ENCODE measurements at places on chromosomes 6 and 20.

DNA sequence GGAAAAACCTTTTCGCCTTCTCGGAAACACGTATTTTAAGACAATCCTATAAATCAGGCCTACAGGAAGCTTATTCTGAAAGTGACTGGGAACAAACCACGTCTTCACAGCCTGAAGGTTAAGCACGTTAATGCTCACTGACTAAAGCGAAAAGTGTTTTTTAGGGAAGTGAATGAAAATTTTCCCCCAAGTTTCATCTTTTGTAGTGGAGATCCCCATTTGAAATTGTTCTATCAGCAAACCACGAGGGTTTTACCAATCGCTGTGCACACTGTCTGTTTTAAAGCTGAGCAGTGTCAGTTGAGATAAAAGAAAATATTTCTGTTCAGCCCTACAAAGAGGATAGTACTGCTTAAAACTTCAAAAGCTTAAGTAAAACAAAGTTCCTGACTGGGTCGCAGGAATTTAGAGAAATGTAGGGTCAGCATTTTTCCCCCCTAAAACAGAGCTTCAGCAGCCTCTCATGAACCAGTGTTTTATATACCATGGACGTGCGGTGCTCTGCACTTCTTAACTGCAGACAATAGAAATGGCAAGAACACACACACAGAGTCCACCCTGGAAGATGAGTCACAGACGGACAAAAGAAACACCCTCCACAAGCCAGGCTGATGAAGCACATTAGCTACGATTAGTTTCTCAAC, 34.9 kb downstream of the SLC22A23 start:
- H3K27ac ChIP-seq = 0 out of 2 replicates have a peak overlapping the region, but pooled peaks have one; percentile 4
- DNase-seq = peak; percentile 64
- no peak overlapping the region for H3K4me3 ChIP-seq

- H3K4me3 ChIP-seq = no peak overlapping the region
- H3K4me1 ChIP-seq = peaks cover 47% of the 10 kb centered on the region
- DNase-seq = no peak
- H3K27me3 ChIP-seq = no peaks in the 10 kb centered on the region
Measured at GRCh38 chr6:35489995-35490791, 6.7 kb downstream of the TEAD3 start.

DNA sequence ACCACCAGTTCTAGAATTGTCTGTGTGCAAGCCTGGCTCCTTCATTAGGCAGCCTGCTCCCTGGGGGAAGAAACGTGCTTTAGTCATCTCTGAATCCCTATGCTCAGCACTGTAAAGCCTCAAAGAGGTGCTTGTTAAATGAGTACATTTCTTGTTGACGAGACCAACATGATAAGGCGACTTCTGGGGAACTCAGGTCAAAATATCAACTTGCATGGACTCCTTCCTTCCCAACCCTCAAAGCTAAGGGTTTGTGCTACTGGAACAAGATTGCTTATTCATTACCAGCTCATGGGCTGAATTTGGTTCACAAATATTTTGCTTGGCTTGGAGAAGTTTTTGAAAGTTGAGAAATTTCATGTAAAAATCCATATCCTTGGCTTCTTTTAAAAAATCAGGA, 10.6 kb downstream of the KCNG1 start:
- H3K27me3 ChIP-seq = no peaks in the 10 kb centered on the region
- no peaks in the 10 kb centered on the region for H3K36me3 ChIP-seq
- no peak for DNase-seq
- H3K4me1 ChIP-seq = no peaks in the 10 kb centered on the region
- H3K4me3 ChIP-seq = no peak overlapping the region
- no peak overlapping the region for H3K27ac ChIP-seq

GRCh38 chr6:144314003-144314485, 28.9 kb downstream of the UTRN start:
- no peaks in the 10 kb centered on the region for H3K4me1 ChIP-seq
- H3K27ac ChIP-seq = no peak overlapping the region
- no peak overlapping the region for H3K4me3 ChIP-seq
- H3K36me3 ChIP-seq = no peaks in the 10 kb centered on the region

DNA sequence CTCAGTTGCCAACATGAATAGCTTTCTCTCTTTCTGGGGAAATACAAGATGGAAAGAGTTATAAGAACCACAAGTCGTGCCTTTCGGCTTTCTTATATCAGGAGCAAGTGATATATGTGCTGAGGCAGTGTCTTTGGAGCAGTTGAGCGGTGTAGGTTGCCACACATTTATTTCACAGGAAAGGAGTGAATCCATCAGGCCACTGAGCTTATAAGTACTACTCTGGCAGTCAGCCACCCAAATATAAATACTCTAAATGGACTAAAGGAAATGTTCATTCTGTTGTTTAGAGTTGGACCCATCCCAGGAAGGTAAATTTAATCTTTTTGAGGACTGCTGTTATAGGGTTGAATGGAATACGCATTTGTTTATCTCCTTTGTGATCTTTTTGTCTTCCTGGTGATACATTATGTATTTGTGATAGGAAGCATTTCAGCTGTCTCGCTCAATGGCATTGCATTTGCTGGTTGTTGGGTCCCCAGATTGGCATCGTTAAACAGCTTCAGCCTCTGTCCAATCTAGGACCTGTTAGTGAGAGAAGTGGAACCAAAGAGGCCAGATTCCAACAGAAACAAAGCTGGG, 139.7 kb downstream of the SOBP start:
- no peaks in the 10 kb centered on the region for H3K36me3 ChIP-seq
- no peaks in the 10 kb centered on the region for H3K27me3 ChIP-seq
- H3K4me3 ChIP-seq = no peak overlapping the region
- no peak for DNase-seq
- no peak overlapping the region for H3K27ac ChIP-seq

DNA sequence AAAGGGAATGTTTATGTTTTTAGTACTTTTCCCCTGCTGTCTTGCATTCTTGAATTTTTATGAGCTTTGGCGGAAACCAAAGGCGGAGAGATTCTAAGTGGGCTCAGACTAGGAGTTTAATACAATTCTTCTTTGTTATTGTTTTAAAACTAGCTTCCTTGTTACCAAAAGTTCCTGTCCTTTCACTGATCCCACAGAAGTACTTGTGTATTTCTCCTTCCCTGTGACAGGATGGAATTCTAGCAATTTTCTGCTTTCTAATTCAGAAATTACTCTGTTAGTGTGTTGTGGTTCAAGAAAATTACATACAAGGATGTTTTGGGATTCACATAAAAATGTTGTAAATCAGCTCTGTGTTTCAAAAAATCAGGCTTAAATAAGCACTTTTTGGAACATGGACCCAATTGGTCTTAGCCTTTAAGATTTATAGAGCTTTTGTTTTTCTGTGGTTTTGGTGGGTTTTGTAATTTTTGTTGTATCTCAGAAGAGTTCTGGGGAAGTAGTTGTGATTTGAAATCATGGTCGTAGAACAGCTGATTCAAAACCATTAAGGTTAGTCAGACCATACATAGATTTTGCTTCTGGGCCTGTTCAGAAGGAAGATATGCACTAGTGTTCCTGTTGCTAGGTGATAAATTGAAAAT, 17.6 kb upstream of the CTAGE9 start:
- no peak overlapping the region for H3K4me3 ChIP-seq
- H3K27me3 ChIP-seq = no peaks in the 10 kb centered on the region
- H3K27ac ChIP-seq = no peak overlapping the region
- H3K4me1 ChIP-seq = no peaks in the 10 kb centered on the region
- H3K36me3 ChIP-seq = no peaks in the 10 kb centered on the region

All from PC-3 (cell line).